ENCODE measurements at places on chromosomes 16 and 17. TPM values are rescaled to one million over a fixed set of nuclear protein-coding genes. Genes with fewer than 3 reads are reported as not detected.

The CCL11 gene
- not detected for total RNA-seq

The CES1 gene
- total RNA-seq, result not detected

The RND2 gene
- total RNA-seq, result 0.30 TPM

The SEPTIN1 gene
- total RNA-seq, result 0.59 TPM

The TEX14 gene
- 0.05 TPM for total RNA-seq

The KRTAP4-9 gene
- not detected for total RNA-seq

The TGFB1I1 gene
- 47.8 TPM for total RNA-seq

The C17orf67 gene
- total RNA-seq, result 0.78 TPM

The MRPS7 gene
- total RNA-seq, result 28.9 TPM

The NKD1 gene
- total RNA-seq, result under 0.01 TPM

The KRTAP4-4 gene
- total RNA-seq, result not detected

The MTSS2 gene
- 11.6 TPM for total RNA-seq

The KRT33B gene
- total RNA-seq, result 0.30 TPM

The TMIGD1 gene
- not detected for total RNA-seq

The PDIA2 gene
- 0.51 TPM for total RNA-seq

The CBLN1 gene
- not detected for total RNA-seq

The RCVRN gene
- total RNA-seq, result not detected
